ENCODE measurements at places on chromosomes 12 and 14.

DNA sequence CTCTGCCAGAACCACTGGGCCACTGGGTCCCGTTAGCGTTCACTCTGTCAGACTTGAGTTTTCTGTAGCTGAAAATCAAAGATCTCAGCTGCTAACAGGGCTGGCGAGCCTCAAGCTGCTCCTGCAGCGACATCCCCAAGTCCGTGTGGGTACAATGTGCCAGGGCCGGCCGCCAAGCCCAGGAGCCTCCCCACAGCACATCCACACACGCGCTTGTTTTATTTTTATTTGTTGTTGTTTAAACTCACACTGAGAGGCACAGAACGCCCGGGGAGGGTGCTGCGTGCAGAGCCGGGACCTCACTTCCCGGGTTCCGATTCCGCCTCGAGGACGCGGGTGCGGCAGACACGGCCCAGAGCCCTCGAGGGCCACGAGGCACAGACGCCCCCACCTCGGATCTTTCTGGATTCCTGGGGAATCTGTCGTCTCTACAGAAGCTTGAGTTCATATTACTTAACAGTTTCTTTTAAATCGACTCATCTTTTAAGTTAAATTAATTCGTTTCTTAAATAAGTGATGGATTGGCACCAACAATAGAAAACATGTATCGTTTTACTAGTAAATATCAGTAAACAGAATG lies 9.3 kb downstream of the GALNT9 start:
- no peak for DNase-seq

GRCh38 chr14:24986206-24986893 lies 63.6 kb downstream of the STXBP6 start:
- DNase-seq: no peak

DNA sequence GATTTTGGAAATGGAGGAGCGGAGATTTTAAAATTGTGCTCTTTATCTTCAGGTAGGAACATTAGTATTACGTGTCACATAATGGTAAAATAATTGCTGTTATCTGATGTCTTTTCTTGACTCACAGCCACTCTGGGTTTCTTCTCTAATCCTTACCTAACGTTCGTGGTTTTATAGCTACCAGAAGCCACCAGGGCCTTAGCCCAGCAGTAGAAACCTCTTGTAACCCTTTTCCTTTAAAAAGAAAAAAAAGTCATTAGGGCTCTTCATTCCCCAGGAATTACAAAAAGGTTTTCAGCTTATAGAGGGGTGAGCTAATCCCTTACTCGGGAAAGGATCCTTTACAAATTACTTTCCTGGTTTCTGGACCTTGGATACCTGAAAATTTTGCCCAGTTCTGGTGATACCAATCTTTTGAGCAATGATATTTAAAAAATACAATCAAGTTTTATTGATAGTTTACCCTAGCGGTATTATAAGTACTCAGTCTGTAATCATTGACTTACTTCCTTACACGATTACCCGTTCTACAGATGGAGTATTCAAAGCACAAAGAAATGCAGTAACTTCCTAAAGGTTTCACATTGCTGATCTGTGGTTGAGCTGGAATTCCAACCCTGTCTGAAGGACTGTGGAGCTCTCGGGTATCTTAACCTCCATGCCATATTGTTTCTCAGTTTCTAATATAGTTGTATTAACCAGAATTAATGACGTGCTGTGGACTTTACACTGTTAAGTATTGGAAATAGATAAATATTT lies 1.6 kb downstream of the GABARAPL1 start:
- DNase-seq: no peak

DNA sequence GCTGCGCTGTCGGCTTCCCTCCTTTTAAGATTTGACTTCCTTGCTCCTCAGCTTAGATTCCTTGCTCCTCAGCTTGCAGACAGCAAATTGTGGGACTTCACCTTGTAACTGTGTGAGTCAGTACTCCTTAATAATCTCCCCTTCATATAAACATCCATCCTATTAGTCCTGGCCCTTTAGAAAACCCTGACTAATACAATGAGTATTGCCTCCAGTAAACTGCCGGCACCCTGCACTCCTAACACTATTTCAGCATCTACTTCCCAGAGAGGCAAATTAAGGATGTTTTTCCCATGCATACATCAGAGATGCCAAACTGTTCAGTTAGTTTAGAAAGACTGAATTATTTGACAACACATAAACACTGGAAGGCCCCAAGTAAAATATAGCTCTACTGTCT lies 611.3 kb upstream of the TMEM132C start:
- no peak for DNase-seq

GRCh38 chr12:113598815-113599406 lies 127.2 kb upstream of the LHX5 start:
- DNase-seq: no peak

- DNase-seq: no peak
These were observed 103.5 kb upstream of the BCAT1 start for GRCh38 chr12:25052196-25052913.

DNA sequence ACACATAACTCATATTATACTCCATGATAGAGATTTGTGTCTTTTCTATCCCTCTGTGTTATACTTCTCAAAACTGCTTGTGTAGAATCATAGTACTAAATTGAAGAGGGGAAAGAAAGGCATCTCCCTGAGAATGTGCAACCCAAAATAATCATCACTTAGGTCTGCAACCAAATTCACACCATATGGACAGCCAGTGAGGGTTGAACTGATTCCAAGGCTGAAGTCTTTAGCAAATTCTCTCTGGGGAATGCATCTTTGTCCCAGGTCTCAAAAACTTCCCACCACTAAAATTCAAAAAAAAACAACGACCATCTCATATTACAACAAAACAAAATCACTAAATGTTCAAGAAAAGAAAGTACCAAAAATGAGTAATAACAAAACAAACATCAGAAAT lies 11.0 kb downstream of the ZFC3H1 start:
- DNase-seq: no peak

DNA sequence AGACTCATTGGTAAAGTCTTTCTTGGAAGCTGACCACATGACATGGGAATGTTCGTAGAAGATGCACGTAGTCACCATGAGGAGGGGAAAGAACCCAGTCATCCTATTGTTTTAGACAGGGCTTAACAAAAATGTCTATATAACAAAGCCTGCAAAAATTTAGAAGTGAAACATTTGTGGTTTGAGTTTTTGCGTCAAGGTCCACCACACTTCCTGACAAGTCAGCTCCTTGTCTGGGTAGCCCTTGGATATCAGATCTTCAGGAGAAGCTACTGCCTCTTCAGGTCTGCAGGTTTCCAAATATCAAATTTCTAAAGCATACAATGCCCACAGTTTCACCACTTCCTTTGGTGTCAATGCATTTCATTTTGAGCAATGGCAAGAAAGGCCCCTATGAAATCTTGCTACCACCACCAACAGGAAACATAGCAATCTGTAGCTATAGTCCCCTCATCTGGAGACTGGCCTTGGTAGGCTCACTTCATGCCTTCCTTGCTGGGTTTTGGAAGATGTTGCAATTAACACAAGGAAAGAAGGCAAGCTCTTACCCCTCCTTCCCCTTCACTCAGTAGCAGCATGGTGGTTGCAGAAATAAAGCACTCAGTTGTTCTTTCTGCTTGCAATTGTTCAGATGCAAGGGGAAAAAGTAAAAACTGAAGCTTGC lies 235.2 kb downstream of the PCNX1 start:
- DNase-seq: no peak

DNA sequence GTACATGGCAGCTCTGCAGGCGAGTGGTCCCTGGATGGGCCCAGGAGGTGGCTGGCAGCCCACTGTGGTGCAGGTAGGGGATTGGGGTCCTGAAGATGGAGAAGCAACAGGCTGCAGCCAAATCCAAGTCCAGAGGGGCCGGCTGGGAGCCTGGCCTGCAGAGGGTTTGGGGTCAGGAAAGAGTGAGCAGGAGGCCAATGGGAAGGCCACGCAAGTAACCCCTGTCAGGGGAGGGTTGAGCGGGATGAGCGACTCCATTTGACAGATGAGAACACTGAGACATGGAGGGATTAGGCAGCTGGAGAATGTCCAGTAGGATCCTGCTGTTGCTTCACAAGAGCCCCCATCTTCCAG lies 136.0 kb downstream of the BCL11B start:
- DNase-seq: no peak
